Stimulated activated CD8-positive, alpha-beta memory T cell treated with anti-CD3 and anti-CD28 coated beads, Interleukin-7, amount 100 ng/mL, for 24 hours (primary cell): ENCODE measurements at places on chromosomes 7 and 10.

- DNase-seq = no peak
Measured at GRCh38 chr10:5448333-5449001, 36.1 kb downstream of the NET1 start.

DNA sequence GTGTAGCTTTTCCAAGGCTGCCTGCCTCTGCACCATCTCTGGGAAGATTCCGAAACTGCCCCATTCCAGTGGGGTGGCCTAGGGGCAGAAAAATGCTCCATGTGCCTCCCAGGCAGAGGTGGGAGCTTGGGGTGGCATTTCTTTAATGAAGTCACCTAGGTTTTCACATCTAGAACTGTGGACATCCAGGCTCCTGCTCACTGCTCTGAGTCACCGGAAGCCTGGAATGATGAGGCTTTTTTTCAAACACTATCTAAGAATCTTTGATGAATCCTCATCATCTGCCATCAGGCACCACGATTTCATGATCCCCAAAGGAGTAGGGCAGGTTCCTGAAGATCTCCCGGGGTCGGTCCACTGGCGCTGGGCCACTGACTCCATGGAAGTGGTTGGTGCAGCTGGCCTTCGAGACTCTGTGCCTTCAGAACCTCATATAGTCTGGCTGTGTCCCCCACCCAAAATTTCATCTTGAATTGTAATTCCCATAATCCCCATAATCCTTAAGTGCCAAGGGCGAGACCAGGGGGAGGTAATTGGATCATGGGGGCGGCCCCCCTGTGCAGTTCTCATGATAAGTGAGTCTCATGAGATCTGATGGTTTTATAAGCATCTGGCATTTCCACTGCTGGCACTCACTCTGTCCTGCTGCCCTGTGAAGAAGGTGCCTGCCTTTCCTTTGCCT lies 37.1 kb downstream of the MTURN start:
- no peak for DNase-seq

DNA sequence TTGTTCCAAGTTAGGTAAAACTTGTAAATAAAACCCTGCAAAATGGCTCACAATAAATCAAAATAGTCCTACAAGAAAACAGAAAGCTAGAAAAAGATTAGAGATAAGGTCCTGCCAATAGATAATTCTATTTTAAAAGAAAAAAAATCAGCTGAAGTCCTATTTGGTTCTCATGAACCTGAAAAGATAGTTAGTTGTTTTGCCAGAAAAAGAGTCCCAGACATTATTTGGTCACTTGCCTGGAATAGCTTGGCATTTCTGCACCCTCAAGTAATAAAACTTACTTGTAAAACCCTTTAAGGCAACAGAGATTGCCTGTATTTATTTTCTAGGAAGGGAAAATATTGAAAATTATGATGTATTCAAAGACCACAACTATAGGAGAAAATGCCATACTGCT lies 47.7 kb downstream of the LRRN3 start:
- DNase-seq = no peak

DNA sequence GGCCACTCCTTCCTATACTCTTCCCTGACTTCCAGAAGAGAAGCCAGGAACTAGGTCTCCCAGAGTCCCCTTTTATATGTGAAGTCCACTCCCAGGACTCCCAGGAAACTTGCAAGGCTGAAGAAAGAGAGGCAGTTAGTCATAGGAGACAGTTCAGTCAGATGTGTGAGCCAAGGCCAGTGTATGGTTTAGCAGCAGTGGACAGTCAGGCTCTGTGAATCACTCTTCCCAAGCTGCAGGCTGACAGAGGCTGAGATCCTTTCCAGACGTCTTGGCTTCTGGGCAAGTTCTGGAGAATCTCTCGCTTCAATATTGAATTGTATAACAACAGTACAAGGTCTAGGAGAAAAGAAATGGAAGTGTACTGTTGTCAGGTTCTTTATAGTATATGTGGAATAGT lies 26.9 kb downstream of the BLVRA start:
- DNase-seq = no peak

- no peak for DNase-seq
Measured at GRCh38 chr10:54496852-54497251, 304.2 kb downstream of the PCDH15 start.

- DNase-seq = no peak
Measured at GRCh38 chr10:96968682-96969423, 136.8 kb downstream of the LCOR start.

- DNase-seq = no peak
Measured at GRCh38 chr10:75335191-75335590, 66.4 kb downstream of the ZNF503 start.

GRCh38 chr10:100470367-100470766 lies 7.6 kb downstream of the WNT8B start:
- no peak for DNase-seq

DNA sequence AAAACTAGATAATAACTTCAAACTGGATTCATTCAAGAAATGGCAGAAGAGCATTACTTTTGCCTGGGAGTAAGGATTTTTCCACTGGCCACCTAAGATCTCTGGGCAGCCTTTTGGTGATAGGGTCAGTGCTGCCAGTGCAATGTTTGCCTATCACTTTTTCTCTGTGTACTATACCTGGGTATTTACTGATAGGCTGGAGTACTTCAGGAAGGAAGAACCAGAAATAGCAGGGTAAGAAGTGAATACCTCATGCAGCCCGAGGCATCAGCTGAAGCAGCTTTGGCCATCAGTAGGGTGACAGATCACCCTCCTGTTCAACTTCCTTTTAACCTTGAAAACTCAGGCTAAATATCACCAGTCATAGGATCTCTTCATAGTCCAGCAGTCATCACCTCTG lies 5.5 kb upstream of the PAPSS2 start:
- no peak for DNase-seq

DNA sequence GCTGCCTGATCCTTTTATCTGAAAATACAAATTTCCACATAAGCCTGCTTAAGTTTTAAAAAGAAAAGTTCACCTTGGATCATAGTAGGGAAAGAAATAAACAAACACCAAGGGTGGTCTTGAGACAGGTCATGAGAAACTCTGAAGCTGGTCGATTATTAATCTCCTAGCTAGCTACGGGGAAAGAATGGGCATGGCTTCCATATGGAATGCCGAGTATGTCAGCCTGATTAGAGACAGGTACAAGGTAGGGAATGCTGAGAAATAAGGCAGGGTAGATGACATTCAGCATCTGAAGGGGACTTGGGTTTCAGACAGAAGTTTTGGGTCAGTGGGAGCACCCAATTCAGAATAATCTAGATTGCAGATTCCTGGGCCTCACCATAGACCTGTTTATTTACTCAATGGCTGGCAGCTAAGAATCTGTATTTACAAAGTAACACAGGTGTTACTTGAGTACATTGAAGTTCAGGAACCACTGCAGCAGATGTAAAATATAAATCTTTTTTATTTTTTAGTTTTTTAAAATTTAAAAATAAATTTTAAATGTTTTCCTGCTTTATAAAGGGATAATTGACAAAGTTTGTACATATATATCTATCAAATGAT lies 49.0 kb downstream of the SCIN start:
- DNase-seq = no peak

GRCh38 chr10:129099486-129099885 lies 367.6 kb upstream of the MGMT start:
- DNase-seq = no peak

GRCh38 chr7:139594911-139595476 lies 71.5 kb downstream of the CLEC2L start:
- DNase-seq = no peak

DNA sequence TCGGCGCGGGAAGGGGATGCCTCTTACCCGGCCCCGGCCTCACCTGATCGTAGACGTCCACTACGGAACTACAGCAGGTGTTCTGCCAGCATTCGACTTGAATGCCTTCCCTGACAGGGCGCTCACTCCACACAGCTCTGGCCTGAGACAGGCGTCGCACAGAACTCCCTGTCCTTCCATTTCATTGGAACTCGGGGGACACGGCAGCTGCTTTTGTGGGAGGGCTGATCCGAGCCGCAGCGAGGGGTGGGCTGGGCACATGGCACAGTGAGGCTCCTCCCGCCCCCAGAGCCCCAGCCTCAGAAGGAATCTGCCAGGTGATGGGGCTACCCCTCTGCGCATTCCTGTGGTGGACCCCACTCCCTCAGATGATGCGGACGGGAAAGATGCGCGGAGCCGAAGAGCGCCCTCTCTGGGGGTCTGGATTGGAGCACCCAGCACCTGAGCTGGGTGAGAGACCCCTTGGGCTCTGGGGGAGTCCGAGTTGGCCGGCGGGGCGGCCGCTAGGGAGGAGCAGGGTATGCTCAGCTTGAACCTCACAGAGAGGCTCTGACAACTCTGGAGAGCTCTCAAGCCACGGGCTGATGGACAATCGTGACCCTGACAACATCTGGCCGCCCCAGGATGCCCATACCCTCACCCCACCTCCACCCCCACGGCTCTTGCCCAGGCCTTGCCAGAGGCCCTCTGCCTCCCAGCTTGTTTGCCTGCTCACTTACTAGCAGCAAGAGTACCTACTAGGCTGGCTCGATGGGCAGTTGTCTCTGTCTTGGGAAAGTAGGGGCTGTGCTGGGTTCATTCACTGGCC lies 36.6 kb downstream of the RASGEF1A start:
- no peak for DNase-seq

- no peak for DNase-seq
Measured at GRCh38 chr10:86964061-86964846, 4.0 kb upstream of the ADIRF start.

GRCh38 chr10:121694327-121694965 lies 96.2 kb upstream of the FGFR2 start:
- DNase-seq = no peak

DNA sequence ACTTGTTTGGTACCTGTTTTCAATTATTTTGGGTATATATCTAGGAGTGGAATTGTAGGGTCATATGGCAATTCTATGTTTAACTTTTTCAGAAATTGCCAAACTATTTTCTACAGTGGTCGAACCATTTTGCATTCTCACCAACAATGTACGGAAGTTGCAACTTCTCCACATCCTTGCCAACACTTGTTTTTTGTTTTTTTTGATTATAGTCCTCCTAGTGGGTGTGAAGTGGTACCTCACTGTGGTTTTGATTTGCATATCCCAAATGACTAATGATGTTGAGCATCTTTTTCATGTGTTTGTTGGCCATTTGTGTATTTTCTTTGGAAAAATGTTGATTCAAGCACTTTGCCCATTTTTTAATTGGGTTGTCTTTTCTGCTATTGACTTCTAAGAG lies 122.1 kb downstream of the RPS24 start:
- DNase-seq = no peak

GRCh38 chr10:80184291-80184690 lies 21.0 kb downstream of the ANXA11 start:
- DNase-seq = no peak

DNA sequence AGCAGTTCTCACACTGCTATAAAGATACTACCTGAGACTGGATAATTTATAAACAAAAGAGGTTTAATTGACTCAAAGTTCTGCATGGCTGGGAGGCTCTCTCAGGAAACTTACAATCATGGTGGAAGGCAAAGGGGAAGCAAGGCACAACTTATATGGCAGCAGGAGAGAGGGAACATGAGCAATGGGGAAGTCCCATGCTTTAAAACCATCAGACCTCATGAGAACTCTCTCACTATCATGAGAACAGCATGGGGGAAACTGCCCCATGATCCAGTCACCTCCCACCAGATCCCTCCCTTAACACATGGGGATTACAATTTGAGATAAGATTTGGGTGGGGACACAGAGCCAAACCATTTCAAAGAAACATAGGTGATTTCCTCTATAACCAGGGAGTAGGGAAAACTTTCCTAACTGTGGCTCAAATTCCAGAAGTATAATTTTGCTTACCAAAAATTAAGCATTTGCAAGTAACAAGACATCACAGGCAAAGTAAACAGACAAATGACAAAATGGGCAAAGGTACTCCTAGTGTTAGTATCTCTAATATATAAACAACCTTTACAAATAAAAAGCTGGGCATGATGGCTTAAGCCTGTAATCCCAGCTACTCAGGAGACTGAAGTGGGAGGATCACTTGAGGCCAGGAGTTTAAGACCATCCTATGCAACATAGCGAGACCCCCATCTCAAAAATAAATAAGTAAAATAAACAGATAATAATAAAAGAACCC lies 88.0 kb downstream of the KBTBD2 start:
- DNase-seq = no peak

GRCh38 chr7:145732521-145732920 lies 384.1 kb upstream of the CNTNAP2 start:
- DNase-seq = no peak

DNA sequence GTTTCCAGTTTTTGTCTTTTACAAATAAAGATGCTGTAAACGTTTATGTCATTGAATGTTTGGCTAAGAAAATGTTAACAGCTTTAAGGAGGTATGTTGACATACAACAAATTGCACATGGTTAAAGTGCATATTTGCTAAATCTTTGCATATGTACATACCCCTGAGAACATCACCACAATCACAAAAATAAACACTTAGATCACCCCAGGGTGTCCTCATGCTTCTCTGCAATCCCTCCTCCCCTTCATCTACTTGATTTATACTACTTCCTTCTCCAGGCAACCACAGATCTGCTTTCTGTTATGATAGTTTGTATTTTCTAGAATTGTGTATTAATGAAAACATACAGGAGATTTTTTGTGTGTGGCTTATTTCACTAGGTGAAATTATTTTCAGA lies 209.5 kb downstream of the GLRX3 start:
- DNase-seq = no peak

DNA sequence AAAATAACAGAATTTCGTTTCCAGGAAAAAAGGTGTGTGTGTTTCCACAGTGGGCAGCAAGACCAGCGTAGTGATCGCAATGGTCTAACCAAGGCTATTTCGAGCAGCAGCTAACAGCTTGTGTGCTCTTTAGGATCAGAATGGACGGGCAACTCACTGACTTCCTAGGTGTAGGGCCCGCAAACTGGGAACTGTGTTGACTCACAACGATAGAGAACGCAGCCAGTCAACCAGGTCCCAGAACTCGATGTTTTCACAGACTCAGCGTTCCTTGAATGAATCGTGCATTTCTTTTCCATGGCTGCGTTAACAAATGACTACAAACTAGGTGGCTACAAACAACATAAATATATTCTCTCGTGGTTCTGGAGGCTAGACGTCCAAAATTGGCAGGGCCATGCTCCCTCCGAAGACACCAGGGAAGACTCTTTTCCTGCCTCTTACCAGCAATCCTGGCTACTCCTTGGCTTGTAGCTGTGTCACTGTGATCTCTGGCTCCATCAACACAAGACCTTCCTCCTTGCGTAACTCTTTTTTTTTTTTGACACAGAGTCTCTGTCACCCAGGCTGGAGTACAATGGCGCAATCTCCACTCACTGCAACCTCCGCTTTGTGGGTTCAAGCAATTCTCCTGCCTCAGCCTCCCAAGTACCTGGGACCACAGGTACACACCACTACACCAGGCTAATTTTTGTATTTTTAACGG lies 39.1 kb downstream of the PODXL start:
- DNase-seq = no peak

DNA sequence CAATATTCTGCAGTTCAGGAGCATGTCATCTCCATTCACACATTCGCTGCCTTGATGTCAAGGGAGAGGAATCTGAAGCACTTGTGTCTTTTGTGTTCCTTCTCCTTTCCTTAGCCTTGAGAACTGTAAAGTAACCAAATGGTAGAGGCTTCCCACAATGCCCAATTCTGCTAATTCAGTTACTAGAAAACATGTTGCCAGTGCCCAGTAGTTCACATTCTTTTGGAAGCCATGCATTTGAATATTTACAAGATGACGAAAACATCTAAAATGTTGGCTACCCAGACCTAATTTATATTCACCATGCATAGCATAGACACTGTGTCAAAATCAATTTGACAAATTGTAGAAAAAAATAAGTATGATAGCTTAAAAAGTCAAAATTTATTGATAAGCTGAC lies 852.7 kb upstream of the PHF14 start:
- DNase-seq = no peak

- DNase-seq = no peak
Measured at GRCh38 chr7:121202834-121203233, 126.0 kb upstream of the WNT16 start.

- no peak for DNase-seq
Measured at GRCh38 chr10:3761021-3761686, 23.9 kb downstream of the KLF6 start.
